ENCODE measurements at places on chromosomes 3 and 15.
A peak's percentile ranks its signal among the peaks of the same experiment; 100 is the strongest.

DNA sequence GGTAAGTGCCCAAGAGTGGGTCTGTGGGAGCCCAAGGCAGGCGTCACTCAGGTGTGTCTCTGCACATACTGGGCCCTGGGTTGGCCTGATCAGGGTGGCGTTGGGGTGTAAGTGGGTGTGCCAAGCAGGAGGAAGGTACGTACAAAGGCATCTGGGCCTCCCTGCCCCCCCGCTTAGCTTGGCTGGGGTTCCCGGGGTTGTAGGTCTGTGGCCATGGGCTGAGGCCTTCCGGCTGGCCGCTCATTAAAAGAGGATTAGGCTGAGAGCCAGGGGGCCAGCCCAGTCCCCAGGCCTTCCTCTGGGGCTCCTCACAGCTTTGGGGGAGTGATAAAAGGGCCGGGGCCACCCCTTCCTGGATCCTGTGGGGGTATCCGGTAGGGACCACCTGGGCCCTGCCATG is 13.3 kb downstream of the SEMA3F start:
- no peak for DNase-seq

DNA sequence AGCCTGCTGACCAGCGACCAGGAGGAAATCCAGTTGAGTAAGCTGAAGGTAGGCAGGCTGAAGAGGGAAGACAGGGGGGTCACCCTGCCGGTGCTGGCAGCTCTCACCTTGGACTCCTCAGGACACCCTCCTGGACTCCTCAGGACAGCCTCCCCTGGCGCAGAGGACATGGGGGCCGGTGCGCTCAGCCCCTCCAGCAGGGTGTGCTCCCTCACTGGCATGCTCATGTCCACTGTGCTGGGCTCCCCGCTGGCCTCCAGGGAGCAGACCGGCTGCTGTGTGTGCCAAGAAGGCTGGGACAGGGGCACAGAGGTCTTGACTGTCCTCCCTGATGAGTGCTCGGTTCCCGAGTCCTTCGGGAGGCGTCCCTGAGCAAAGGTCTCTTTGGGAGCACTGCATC is 183.6 kb downstream of the ATP10A start:
- no peak for DNase-seq

- no peak for DNase-seq
Observed at GRCh38 chr3:59824876-59825275, 775.1 kb upstream of the CFAP20DC start.

- no peak for DNase-seq
Observed at GRCh38 chr3:42668413-42668760, 14.9 kb downstream of the ZBTB47 start.

DNA sequence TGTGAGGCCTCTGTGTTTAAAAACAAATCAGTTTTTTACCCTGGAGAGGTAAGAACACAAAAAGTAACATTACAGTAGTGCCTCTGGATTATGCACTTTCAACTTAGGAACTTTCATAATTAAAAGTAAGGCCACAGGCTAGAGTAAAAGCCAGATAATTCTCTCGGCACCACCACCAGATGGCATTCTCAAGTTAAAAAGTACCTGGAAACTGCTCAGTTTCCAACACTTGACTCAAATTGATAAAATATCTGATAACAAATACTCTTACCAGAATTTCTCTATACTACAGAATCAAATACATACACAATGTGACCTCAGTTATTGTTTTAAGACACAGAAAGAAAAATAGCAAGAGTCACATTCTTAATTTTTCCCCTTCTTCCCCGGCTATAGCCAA is 19.9 kb downstream of the SPICE1 start:
- DNase-seq = peak; percentile 30

Measured in AG10803 (cell line).